ENCODE measurements at places on chromosomes 16 and 17. TPM values are rescaled to one million over a fixed set of nuclear protein-coding genes. Genes with fewer than 3 reads are reported as not detected.

DNA sequence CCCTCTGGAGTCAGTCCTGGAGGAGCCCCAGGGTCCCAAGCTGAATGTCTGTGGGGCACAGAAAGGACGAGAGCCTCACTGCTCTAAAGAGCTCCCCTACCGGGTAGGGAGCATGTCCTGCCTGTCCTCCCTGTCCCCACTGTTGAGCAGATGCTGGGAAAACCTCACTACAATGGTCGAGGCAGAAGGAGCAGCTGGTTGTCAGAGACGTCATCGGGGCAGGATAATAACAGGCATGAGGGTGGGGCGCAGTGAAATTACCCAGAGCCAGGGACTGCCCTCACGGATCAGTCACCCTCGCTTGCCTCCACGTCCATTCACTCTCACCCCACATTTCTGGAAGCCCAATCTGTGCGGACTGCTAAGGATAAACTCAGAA is 538 bp downstream of the TM4SF5 start:
- no peak for DNase-seq

DNA sequence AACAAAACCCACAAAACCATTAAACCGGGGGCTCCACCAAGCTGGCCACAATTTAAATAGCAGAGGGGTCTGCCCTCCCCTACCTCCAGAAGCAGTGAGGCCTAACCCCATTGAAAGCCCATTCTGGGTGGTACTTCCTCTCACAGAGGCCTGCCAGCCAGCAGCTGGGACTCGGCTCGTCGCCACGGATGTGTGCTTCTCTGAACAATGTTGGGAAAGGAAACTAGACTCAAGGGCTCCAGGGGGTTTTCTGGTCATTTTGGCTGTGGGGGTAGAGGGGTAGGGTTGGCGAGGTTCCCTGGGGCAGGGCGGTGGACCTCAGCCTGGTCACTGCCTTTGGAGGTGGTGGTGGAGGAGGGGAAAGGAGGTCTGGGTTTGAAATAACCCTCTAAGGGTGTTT is 4.7 kb upstream of the PLCG2 start:
- no peak for DNase-seq

DNA sequence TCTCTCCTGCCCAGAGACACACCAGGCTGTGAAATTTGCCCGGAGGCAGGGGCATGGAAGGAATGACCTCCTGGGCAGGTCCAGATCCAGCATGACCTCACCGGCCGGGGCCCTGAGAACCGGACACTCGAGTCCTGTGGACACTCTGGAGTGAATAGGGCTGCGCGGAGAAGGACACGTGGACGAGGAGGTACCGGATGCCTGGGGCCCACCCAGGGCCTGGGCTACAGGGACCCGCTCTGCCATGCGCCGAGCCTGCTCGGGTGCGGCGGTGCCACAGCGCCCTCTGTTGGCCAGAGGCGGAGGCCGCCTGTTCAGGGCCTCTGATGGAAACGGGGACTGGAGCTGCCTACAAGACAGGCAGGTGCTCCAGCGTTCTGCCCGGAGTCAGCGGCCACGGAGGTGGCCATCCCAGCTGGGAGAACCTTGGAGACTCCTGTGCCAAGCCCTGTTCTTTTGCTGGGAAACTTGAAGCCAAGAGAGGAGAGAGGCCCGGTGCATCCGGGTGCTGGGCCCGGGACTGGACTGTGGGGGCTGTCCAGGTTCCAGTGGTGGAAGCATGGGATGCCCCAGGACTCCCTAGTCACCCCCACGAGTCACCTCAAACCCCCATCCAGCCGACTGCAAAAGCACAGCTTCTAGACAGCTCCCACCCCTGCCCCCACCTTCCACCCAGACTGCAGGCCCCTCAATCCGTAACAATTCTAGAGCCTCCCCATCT is 19.3 kb upstream of the NXPH3 start:
- DNase-seq: peak; percentile 61

GRCh38 chr17:80995131-80995530 is 3.5 kb downstream of the CHMP6 start:
- DNase-seq: no peak

DNA sequence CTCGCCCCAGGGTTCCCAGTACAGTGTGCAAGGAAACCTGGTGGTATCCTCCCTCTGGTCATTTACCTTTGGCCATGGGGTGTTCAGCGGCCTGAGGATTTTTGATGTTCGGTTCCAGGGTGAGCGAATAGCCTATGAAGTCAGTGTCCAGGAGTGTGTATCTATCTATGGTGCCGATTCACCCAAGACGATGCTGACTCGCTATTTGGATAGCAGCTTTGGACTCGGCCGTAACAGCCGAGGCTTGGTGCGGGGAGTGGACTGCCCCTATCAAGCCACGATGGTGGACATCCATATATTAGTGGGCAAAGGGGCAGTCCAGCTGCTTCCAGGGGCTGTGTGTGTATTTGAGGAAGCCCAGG is 1.2 kb downstream of the AOC2 start:
- DNase-seq: no peak

The THOC6 gene
- total RNA-seq: 35.2 TPM

The MFAP4 gene
- total RNA-seq: not detected

The ITGAX gene
- total RNA-seq: not detected

The TBC1D16 gene
- total RNA-seq: 12.3 TPM
